Activated naive CD4-positive, alpha-beta T cell treated with anti-CD3 and anti-CD28 coated beads, Interleukin-2, amount 10 ng/mL, durations not matched to agents 7 days and 5 days (primary cell): ENCODE measurements at places on chromosomes 16 and 17.
A peak's percentile ranks its signal among the peaks of the same experiment; 100 is the strongest.

GRCh38 chr16:89031715-89032659 is 55.0 kb upstream of the CBFA2T3 start:
- DNase-seq, result peak; percentile 74

DNA sequence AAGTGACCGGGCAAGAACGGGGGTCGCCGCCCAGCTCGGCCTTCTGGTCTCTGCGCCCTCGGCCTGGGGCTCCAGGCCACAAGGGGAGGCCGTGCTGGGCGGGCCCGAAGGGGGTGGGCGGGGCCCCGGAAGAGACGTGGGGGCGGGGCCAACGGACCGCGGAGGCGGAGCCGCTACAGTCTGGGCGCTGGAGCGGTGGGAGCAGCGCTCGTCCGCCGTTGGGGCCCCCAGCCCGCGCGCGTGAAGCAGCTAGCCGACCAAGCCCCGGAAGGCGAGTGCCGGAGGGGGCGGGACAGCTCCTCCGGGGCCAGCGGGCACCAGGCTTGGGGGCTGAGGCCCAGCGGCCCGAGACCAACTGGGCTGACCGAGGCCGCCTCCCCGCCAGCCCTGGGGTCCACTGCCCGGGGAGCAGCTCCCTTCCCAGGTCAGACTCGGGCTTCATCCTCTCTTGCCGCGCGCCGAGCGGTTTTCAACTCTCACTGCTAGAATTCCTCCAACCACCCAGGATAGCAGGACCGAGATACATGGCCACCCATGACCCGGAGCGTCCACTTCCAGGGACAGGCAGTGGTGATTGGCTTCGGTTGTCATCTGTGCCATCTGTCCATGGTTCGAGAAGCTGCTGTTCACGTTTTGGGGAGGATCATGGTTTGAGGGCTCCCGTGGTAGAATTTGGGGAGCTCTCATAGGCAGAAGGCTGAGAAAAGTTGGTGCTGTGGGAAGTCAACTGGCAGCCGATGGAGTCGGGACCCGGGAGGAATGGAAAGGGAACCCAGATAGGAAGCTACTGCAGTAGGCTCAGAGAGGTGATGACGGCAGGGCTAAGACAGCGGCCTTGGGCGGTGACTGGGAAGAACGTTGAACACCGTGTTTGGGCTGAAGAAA is 44.6 kb upstream of the LCMT1 start:
- peak; percentile 89 for DNase-seq

GRCh38 chr17:57001541-57001940 is 23.6 kb downstream of the SCPEP1 start:
- DNase-seq, result no peak

DNA sequence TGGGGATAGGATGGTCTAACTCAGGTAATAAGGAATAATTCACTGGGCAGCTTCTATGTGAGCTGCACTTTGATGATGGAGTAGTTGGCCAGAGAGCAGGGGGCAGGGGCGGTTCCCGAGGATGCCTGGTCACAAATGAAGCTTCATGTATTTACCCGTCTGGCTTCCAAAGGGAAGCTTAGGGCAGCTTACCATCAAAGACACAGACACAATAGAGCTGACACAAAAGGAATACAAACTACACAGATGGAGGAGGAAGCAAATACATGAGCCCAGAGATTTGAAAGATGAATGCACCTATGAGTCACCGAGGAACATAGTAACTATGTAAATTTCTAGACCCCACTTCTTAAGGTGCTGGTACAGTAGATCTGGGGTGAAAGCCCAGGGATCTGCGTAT is 8.7 kb upstream of the EMP2 start:
- DNase-seq, result no peak

GRCh38 chr17:44438636-44439035 is 49.2 kb upstream of the ITGA2B start:
- DNase-seq, result no peak

- no peak for DNase-seq
These were observed 32.6 kb upstream of the ABCA9 start for GRCh38 chr17:69093279-69093789.
